Hematopoietic multipotent progenitor cell treated with erythropoietin and hydrocortisone succinate and interleukin-3 and kit ligand, for 15 days (in vitro differentiated cells): ENCODE measurements at places on chromosomes 6 and 20.

DNA sequence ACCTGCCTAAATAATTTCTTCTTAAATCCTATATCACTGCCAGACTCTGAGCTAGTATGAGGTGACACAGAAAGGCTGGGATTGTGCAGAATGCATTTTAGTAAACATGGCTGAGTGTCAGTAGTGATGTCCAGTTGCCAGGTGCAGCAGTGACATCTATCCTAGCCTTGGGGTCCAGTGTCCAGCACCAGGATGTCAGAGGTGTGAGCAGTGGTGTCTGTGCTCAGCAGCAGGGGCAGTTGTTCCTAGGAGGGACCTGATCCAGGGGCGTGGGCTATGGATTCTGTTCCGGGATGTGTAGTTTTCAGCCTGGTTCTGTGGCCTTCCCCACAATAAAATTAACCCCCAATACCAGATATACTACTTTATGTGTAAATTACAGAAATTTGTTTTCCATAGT is 6.0 kb downstream of the HLA-C start:
- no peak for DNase-seq

- DNase-seq, result no peak
These were observed 25.7 kb downstream of the DSE start for GRCh38 chr6:116396441-116396840.

- DNase-seq, result no peak
These were observed 153.2 kb upstream of the THBS2 start for GRCh38 chr6:169406804-169407203.

DNA sequence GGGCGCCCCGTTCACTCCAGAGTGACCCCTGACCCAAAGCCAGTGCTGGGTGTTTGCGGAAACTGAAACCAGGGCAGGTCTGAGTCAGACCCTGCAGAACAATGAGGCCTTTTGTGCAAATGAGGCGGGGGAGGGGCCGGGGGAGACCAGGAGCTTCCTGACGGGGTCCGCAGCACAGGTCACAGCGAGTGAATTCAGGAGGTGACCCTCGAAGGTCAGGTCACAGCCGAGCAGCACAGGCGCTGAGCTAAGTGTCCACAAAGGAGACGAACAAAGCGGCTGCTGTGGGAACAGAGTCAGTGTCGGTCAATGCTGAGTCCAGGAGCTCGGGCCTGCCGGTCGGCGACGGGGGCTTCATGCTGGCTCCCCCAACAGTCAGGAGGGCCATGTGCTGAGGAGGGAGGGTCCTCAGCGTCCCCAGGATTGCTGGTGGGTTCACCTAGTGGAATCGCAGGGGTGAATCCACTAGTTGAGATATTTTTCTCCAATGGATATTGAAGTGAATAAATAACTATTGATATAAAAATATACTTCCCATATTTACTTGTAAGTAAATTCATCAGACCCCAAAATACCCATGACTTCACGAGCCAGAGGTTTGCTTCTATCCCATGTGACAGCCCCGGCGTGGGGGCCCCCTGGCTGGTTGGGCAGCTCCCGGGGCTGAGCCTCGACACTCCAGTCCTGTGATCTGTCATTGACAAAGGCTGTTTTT is 188.4 kb upstream of the SULF2 start:
- DNase-seq, result no peak

DNA sequence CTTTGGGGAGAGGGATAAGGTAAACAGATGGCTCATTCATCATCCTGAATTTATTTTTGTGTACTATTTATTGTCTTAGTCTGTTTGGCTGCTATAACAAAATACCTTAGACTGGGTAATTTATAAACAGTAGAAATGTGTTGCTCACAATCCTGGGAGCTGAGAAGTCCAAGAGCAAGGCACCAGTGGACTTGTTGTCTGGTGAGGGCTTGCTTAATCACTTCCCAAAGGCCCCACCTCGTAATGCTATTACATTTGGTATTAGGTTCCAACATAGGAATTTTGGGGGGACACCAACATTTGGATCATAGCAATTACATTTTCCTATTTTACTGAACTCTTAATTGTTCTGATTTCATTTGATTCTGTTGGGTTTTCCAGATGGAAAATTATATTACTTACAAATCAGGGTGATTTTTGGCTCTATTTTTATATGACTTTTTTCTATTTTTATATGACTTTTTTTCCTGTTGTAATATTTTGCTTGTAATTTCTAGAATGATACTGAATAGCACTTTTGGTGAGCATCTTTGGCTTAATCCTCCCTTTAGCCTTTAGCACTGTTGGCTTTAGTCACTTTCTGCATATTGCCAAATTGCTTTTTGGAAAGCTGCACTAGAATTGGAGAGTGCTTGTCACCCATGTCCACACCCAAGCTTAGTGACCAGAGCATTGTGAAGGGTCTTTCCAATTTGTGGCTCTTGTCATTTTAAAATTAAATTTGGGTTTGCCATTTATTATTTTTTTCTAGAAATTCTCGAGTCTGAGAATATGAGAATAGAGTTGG is 43.7 kb upstream of the TULP4 start:
- no peak for DNase-seq

DNA sequence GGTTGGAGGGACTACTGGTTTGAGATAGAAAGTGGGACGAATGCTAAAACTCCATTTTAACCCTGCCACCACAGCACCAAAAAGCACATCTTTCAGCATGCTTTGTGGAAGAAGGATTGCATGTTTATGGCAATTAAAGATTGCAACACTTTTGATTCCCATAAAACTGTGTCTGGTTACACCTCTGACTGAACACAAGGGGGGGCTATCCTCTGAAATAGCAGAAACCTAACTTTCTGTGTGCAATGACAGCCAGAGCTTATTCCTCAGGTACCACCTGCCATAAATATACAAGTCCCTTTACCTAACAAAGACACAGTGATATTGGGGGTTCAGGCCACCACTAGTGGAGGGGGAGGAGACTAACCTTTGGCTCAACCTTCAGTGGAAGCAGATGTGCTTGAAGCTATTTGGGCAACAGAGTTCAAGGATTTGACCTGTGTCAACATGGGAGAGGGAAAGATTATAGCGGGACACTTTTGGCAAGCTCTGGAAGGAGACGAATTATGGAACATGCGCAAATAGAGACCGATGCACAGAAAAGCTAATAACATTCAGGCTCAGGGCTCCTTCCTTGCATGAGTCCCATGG is 9.6 kb upstream of the PLG start:
- DNase-seq, result no peak

DNA sequence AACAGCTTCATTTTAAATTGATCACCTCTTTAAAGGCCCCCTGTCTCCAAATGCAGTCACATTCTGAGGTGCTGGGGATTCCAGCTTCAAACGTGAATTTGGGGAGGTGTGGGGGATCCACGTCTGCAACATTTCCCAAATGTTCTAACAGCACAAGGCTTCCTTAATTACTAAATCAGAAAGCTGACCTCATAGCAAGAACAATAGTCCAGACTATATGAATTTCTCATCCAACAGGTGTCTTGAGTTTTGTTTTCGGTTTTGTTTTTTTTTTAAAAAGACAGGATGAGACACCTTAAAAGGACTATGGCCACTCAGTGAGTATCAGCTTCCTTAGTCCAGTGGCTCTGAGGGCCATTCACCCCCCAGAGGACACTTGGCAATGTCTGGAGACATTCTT is 11.5 kb downstream of the ATP9A start:
- DNase-seq, result no peak

- DNase-seq, result no peak
These were observed 143.8 kb upstream of the CDYL start for GRCh38 chr6:4632421-4632820.

- no peak for DNase-seq
These were observed at the start of gene HLA-DPA1 for GRCh38 chr6:33073431-33073871. HLA-DPA1 (minus strand) TSS chr6:33073649.
